Hematopoietic multipotent progenitor cell treated with erythropoietin and hydrocortisone succinate and interleukin-3 and kit ligand, for 15 days (in vitro differentiated cells): ENCODE measurements at places on chromosomes 2 and 18.

- DNase-seq, result no peak
Measured at GRCh38 chr2:147716906-147717305, 127.9 kb upstream of the ACVR2A start.

DNA sequence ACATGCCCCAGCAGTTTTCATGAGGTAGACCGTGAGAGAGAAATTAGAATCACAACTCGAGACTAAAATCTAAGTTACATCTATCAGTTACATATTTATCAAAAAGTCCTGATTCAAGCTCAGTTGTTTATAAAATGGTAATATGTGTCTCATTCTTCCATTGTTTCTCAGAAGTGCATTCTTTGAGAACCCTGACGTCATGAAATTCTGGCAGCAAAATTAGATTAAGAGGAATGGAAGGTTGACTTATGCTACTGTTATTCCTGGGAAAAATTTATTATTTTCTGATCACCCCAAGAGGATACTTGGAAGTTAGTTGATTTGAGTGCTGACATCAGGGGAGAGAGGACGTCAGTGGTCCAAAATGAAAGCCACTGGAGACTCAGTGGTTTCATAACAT is 1864.8 kb upstream of the LRRTM1 start:
- DNase-seq, result no peak

GRCh38 chr18:22694954-22695353 is 238.2 kb upstream of the RBBP8 start:
- DNase-seq, result no peak

DNA sequence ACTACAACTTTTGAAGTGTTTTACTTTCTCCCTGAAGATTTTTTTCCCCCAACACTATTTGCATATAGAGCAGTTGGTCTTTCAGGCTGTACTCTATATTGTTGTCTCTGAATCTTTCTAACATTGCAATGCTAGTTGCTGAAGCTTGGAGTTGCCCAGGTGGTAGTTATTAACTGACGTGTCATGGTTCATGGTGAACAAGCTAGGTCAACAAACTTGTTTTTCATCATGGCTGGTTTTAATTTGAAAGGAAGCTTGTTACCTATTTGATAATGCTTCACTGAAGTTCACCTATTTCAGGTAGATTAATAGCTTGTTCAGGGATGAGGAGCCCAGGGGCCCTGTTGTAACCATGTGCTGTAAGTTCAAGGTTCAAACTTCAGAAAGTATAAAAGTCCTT is 158.8 kb upstream of the ZEB2 start:
- no peak for DNase-seq

GRCh38 chr2:105428387-105429018 is 29.7 kb upstream of the FHL2 start:
- no peak for DNase-seq

GRCh38 chr2:128388499-128388941 is 69.9 kb upstream of the HS6ST1 start:
- DNase-seq, result no peak

DNA sequence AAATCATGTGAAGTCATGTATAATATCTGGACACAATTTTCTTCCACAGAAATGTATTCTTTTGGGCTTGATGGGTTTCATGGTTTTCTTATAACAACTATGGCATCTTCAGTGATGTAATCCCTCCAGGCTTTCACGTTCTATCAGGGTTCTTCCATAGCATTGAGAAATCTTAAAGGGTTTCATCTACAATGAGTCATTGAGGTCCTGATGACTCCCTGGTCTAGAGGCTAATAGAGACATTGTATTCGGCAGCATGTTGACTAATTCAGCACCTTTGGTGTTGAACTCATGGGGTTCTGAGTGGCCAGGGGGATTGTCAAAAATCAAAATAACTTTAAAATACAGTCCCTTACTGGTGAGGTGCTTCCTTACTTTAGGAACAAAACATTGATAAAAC is 614.0 kb upstream of the CRIM1 start:
- DNase-seq, result no peak

DNA sequence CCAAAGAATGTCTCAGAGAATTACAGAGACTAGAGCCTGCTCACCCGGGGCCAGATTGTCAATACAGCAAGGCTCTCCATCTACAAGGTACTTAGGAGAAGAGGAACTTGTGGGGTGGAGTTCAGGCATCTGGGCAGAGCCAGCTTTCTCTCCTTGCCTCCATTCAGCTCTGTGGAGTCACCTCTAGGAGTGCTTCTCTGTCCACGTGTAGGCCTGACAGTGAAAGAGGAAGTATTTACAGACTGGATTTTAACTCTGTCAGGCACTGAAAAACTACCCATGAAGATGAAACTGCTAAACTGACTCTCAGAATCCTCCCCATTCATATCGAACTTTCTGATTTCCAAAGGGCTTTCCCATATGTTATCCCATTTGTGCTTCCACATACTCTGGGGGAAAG is 315.6 kb downstream of the SETBP1 start:
- DNase-seq, result no peak

- no peak for DNase-seq
Measured at GRCh38 chr2:232901736-232902578, 31.9 kb downstream of the SNORC start.
